ENCODE measurements at places on chromosomes 1 and 21.

- no peaks in the 10 kb centered on the region for H3K27me3 ChIP-seq
- H3K36me3 ChIP-seq = peaks cover 3% of the 10 kb centered on the region
- no peak for DNase-seq
- peaks cover 16% of the 10 kb centered on the region for H3K4me1 ChIP-seq
- peak overlapping the region; percentile 78 for H3K4me3 ChIP-seq
- no peak overlapping the region for H3K27ac ChIP-seq
These were observed 24.0 kb downstream of the LRRC8D start for GRCh38 chr1:89844860-89845259.

DNA sequence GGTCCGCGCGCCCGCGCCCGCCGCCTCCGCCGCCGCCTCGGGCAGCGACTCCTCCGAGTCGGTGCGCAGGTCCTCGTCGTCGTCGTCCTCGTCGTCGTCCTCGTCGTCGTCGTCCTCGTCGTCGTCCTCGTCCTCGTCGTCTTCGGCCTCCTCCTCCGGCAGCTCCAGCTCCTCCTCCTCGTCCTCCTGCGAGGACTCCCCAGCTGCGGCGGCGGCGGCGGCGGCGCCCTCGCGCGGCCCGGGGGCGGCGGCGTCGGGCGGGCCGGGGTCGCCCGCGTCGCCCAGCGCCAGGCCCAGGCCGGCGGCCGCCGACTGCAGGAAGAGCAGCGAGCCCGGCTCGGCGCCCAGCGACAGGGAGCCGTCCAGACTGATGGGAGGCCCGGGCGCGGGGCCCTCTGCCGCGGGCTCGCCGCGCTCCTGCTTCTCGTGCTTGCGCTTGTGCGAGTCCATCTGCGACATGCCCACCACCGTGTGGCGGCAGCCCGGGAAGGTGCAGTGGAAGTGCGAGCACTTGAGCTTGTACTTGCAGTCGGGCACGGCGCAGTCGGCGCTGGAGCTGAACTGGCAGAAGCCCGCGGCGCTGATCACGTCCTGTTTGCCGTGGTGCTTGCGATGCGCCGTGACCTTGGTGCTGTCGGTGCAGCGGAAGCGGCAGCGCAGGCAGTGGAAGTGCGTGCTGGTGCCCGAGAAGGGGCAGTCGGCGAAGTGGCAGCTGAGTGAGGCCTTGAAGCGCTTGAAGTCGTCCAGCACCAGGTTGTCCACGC lies 157.3 kb downstream of the CASZ1 start:
- no peak overlapping the region for H3K27ac ChIP-seq
- no peaks in the 10 kb centered on the region for H3K27me3 ChIP-seq
- H3K36me3 ChIP-seq = peaks cover 23% of the 10 kb centered on the region
- no peak overlapping the region for H3K4me3 ChIP-seq
- DNase-seq = no peak

DNA sequence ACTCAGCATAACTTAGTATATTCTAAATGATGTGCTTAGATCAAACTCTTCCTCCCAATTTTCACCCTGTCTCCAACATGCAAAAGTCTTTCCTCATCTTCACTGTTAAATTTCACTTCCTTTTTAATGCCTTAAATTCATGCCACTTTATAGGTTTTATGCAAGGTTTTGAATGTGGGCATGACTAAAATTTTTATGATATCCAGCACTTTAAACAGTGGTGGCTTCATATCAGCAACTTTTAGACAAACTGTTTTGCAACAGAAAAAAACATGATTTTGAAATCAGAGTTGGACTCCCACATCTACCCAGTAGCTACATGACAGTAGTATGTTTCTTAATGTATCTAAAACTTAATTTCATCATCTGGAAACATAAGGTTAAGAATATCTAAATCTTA lies 84.7 kb upstream of the ZP4 start:
- DNase-seq = no peak
- H3K27ac ChIP-seq = no peak overlapping the region
- H3K4me3 ChIP-seq = no peak overlapping the region
- H3K27me3 ChIP-seq = no peaks in the 10 kb centered on the region
- H3K36me3 ChIP-seq = no peaks in the 10 kb centered on the region
- no peaks in the 10 kb centered on the region for H3K4me1 ChIP-seq

DNA sequence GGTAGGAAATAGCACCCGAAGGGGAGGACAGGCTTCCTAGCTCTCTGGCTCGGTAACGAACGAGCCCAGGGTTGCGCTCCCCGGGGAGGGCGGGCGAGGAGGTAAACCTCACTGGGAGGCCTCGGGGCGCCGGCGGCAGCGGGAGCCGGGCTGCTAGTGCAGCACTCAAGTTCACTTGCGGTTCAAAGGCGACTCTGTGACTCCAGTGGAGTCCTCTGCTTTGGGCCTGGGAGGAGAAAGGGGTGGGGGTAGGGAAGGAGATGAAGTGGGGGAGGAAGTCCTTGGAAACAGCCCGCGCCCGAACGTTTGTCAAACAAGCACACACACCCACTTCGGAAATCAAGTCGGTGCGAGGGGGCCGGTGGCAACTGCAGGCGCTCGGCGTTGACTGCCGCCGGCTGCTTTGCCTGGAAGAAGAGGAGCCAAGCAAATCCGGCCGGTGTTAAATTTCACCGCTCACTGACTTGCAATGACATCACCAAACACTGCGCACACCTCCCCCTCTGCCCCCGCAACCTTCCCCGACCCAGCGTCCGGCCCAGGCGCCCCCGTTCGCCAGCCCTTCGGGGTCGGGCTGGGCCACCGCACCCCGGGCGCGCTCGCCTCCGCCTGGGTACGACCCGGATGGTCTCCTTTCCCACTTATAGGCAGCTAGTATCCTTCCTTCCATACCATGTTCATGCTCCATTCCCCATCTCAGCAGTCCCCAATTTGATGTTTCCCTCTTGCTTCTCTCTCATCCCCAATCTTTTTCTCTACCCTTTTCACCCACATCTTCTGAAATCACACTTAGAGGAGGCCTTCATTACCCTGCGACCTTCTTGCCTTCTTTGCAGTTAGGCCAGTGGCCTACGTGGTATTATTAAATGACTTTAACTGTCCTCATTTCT lies at the start of gene COL24A1:
Gene COL24A1, minus strand, starts transcription at position 207 of the 890 bp plus-strand sequence. CDS start 376 bp downstream, outside the sequence.
- H3K4me3 ChIP-seq = peak within 1 kb of the TSS; percentile 58
- peaks cover 6% of the 10 kb centered on the region for H3K4me1 ChIP-seq
- H3K27ac ChIP-seq = no peak within 1 kb of the TSS
- peaks cover 19% of the 10 kb centered on the region for H3K27me3 ChIP-seq

- H3K4me1 ChIP-seq = no peaks in the 10 kb centered on the region
- H3K27me3 ChIP-seq = no peaks in the 10 kb centered on the region
- no peaks in the 10 kb centered on the region for H3K36me3 ChIP-seq
- DNase-seq = no peak
- no peak overlapping the region for H3K27ac ChIP-seq
These were observed 185.1 kb downstream of the PLPP3 start for GRCh38 chr1:56394298-56394697.

GRCh38 chr1:10759413-10760200 lies 36.8 kb downstream of the CASZ1 start:
- H3K36me3 ChIP-seq = no peaks in the 10 kb centered on the region
- H3K27me3 ChIP-seq = no peaks in the 10 kb centered on the region
- no peak for DNase-seq
- H3K4me1 ChIP-seq = peaks cover 25% of the 10 kb centered on the region
- no peak overlapping the region for H3K4me3 ChIP-seq

DNA sequence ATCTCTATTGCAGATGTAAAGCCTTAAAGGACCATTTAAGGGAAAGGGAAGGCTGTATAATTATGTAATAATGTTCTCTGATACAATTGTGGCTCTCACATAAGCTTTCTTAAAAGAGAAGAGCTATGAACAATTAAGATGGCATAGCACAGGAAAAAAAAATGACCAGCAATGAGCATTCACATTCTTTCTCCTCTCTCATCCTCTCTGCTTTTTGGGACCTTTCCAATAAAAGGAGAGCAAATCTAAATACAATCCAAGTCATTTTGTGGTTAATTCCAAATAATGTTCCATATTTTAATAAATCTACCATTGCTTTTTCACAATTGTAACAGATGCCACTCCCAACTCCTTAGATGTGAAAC lies 23.5 kb downstream of the SMYD3 start:
- no peaks in the 10 kb centered on the region for H3K36me3 ChIP-seq
- no peaks in the 10 kb centered on the region for H3K27me3 ChIP-seq
- DNase-seq = no peak

- H3K27ac ChIP-seq = no peak overlapping the region
- DNase-seq = no peak
- no peaks in the 10 kb centered on the region for H3K36me3 ChIP-seq
- H3K27me3 ChIP-seq = no peaks in the 10 kb centered on the region
- no peaks in the 10 kb centered on the region for H3K4me1 ChIP-seq
These were observed 70.7 kb downstream of the SCMH1 start for GRCh38 chr1:41171266-41171874.

- DNase-seq = no peak
- no peak overlapping the region for H3K4me3 ChIP-seq
- H3K27me3 ChIP-seq = no peaks in the 10 kb centered on the region
- no peak overlapping the region for H3K27ac ChIP-seq
- H3K4me1 ChIP-seq = peaks cover 45% of the 10 kb centered on the region
These were observed 89.1 kb downstream of the SSBP3 start for GRCh38 chr1:54317084-54317483.
